ENCODE measurements at places on chromosomes 5 and 9. TPM values are rescaled to one million over a fixed set of nuclear protein-coding genes. Genes with fewer than 3 reads are reported as not detected.

FAM169A gene
- 1.1 TPM for polyA plus RNA-seq

ZNF879 gene
- 4.6 TPM for polyA plus RNA-seq

PCDHGC4 gene
- polyA plus RNA-seq = 1.1 TPM

TAF7 gene
- not detected for polyA plus RNA-seq

CKMT2 gene
- polyA plus RNA-seq = 83.4 TPM

CYLC2 gene
- polyA plus RNA-seq = not detected

PLAC8L1 gene
- 0.48 TPM for polyA plus RNA-seq

PAX5 gene
- 0.21 TPM for polyA plus RNA-seq

ZBTB6 gene
- 12.9 TPM for polyA plus RNA-seq

TERT gene
- not detected for polyA plus RNA-seq

BRD8 gene
- 78.9 TPM for polyA plus RNA-seq

OMD gene
- polyA plus RNA-seq = 4.4 TPM

NTNG2 gene
- polyA plus RNA-seq = 0.46 TPM

TAF11L7 gene
- not detected for polyA plus RNA-seq

NPR3 gene
- polyA plus RNA-seq = 19.9 TPM

Data from muscle of arm (tissue), 14 donors.